CD4-positive, alpha-beta T cell treated with Interleukin-1 beta for 1 hour (primary cell): ENCODE measurements at places on chromosomes 5 and 9.

GRCh38 chr5:163473635-163474243, 13.3 kb downstream of the HMMR start:
- peak; percentile 22 for DNase-seq

GRCh38 chr9:76077537-76077936, 187.1 kb downstream of the PCSK5 start:
- no peak for DNase-seq

DNA sequence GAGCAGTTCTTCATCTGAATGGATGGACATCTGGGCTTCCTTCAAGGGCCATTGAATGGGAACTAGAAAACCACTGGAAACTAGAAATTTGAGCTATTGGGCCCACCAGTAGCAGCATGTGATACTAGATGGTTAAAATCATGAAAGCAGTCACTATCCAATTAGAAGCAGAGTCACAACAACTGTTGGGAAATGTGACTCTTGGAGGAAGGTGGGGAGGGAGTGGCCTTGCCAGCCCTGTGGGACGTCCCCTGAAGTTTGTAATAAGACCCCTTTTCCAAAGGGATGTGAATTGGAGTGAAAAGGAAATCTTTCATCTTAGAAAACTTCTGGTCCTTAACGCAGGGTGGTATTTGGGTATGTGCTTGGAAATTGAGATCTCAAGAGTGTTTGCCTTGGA, 5.6 kb downstream of the RAB24 start:
- DNase-seq: no peak

- DNase-seq: no peak
Measured at GRCh38 chr5:52809884-52810283, 22.2 kb downstream of the ITGA1 start.
